ENCODE measurements at places on chromosomes 6 and 20.

- no peak for DNase-seq
These were observed 35.7 kb upstream of the OGFRL1 start for GRCh38 chr6:71252960-71253359.

DNA sequence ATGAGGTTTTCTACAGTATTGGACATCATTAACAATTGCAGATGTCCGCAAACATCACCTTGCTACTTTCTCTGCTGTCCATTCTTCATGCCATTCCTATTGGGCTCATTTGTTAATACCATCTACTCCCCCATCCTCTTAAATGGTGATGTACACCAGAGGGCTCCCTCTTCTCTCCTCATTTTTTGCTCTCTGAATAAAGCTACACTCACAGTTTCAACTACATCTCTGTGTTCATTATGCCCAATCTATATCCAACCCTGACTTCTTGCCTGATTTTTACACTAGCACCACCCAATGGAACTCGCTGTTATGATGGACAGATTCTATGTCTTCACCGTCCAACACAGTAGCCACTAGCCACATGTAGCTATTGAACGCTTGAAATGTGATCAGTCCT, 288.1 kb upstream of the ID4 start:
- no peak for DNase-seq

DNA sequence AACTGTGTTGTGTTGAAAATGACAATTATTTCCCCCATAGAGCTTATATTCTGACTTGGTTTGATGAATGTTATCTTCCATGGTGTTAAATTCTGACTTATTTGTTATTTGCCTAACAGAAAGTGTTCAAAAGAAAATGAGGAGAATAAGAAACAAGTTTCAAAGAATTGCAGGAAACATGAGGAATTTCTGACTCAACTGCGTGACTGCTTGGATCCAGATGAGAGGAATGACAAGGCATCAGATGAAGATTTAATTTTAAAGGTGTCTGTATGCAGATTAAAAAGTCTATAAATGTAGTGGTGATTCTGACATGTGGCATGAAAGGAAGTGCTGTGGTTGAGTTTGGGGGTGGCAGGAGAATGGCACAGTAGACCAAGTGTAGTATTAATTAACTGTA, 50.6 kb downstream of the CCDC170 start:
- DNase-seq, result no peak

- no peak for DNase-seq
These were observed 284.2 kb downstream of the DOK5 start for GRCh38 chr20:54759589-54759988.

- DNase-seq, result peak; percentile 81
These were observed 90.6 kb downstream of the PSMB1 start for GRCh38 chr6:170462366-170463020.

GRCh38 chr6:170555305-170555704, 1.1 kb downstream of the TBP start:
- DNase-seq, result no peak

- DNase-seq, result no peak
These were observed 713.2 kb upstream of the NRSN1 start for GRCh38 chr6:23412770-23413169.

- peak; percentile 62 for DNase-seq
These were observed at the start of gene TUBB2B for GRCh38 chr6:3227363-3228045. TSS of gene TUBB2B (minus strand) at chr6:3227653. CDS start at chr6:3227543, 110 bp downstream.

GRCh38 chr6:28117386-28118050, 6.9 kb upstream of the ZSCAN16 start:
- DNase-seq, result no peak

- DNase-seq, result no peak
These were observed 3.5 kb downstream of the RING1 start for GRCh38 chr6:33211666-33212422.

- no peak for DNase-seq
These were observed 109.3 kb upstream of the AFDN start for GRCh38 chr6:167717455-167717854.

DNA sequence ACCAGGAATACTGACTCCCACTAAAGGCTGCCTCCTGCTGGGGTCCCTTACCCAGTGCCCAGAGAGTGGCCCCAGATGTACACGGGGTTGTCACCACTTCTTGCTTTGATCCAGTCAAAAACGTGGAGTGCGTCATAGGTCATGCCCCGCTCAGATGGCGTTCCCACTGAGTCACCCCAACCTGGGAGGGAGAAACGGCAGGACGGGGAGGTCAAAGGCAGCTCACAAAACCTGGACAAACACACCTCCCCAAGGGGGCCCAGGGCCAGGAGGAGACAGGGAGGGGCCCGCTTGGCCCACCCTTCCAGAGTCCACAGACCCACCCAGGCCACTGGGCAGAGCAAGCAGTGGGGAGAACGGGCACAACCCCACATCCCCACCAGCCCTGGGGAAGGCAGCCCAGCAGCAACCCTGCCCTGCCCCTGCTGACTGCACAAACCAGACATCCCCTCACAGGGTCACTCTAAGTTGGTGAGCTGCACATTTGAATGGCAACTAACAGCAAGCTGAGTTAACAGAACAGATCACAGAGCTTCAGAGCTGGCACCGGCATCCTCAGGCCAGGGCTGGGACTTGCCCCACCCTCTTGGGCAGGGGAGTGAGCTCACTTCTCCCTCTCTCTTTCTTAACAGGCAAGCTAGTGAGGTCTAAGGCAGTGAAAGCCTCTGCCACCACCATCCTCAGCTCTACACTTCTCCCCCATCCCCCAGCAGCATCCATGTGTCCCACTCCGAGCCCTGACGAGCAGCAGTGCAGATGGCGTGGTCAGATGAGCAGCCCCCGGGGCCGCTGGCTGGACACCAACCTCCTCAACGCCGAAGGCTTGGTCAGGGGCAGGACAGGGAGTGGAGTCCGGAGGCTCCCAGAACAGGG, 61.7 kb downstream of the PYGB start:
- peak; percentile 56 for DNase-seq

- no peak for DNase-seq
These were observed 11.5 kb upstream of the KATNA1 start for GRCh38 chr6:149660028-149660427.

DNA sequence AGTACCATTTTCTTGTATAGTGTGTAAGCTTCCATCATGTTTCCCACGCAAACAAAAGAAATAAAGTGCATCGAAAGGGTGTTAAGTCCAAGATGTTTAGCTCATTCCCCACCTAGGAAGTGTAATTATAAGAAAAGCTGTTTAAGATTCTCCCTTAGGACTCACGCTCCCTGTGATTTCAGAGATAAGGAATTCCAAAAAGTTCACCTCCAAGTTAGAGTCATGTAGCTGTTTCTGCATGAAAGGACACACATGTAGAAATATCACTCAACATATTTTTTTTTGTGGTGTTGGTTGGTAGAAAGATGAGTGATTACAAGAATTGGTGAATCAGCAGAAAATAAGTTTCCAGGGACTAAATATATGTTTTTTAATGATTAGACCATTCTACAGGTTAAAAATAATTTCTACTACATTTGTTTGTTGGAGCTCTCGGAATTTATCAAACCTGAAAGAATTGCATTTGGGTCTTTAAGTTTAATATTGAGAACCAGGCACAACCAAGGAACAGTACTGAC, 10.4 kb downstream of the OPN5 start:
- no peak for DNase-seq

DNA sequence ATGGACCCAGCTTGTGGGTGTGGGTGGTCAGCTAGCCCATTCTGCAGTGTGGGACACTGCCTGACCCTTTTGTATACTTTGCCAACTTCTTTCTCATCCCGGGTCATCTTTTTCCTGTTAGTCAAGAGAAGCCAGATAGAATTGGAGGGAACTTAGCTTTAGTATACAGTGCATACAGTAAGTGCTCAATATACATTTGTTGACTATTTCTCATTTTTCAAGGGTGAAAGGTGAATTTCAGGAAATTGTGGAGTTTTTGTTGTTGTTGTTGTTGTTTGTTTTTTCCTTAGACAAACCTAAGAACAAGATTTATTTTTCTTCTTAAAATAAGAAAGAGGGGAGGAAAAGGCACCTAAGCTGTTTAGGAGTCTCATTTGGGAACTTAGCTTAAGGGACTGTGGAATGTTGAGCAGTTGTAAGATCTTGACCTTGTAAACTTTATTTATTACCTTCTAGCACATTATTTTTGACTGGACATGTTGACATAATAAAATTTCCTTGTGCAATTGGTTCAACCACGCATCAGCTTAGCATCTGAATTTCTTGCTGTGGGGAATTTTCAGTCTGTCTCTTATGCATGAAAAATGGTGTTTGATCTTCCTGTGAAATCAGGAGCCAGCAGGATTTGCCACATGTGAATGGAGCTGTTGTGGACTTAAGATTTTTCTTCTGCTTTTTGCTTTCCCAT, 113.6 kb downstream of the ARID1B start:
- no peak for DNase-seq
